Suppressor macrophage treated with lipopolysaccharide for 4 hours (primary cell): ENCODE measurements at places on chromosomes 11 and 22.

DNA sequence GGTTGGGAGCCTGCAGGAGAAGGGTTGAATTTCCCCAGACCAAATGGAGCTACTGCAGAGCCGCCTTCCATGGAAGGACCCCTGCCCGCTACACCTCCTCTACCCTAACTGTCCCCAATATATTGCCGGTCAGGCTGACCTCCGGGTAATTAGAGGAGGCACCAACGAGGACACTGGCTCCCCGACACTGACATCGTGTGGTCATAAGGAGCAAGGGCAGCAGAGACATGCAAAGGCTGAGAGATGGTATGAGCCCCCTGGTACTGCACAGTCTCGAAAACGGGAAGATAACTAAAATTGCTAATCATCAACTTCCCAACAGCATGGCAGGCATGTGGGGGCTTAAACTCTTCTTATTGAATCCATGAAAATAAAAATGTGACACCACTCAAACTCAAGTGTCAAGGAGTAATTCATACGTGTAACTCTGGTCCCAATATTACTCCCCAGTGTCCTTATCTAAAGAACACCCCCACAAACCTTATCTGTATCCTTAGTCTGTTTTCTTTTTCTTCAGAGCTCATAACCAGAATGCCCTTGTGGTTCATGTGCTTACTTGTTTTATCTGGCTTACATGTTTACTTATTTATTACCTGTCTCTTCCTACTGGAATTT is 4.4 kb downstream of the CAVIN3 start:
- peak; percentile 73 for DNase-seq

GRCh38 chr11:114256176-114256966 is 39.8 kb upstream of the NNMT start:
- no peak for DNase-seq

GRCh38 chr11:22677153-22677903 is 10.9 kb downstream of the GAS2 start:
- DNase-seq = no peak

- DNase-seq = no peak
These were observed 56.0 kb downstream of the CTTN start for GRCh38 chr11:70454197-70454767.

DNA sequence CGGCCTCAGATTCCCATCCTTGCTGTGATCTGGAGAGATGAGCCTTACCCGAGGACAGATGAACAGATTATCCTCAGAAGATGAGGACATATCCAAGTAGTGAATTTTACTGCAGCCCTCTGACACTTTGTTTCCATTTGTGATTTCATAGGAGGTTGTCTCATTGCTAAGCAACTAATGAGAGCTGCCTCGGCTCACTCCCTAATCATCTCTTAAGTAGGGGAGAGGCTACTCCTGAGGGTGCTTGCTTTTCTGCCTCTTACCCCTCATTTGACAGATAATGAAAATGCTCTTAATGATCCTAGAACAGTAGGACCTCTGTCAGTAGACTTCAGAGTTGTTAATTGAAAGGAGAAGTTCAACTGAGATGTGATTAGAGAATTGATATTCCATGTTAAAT is 150.9 kb downstream of the TBC1D22A start:
- no peak for DNase-seq

DNA sequence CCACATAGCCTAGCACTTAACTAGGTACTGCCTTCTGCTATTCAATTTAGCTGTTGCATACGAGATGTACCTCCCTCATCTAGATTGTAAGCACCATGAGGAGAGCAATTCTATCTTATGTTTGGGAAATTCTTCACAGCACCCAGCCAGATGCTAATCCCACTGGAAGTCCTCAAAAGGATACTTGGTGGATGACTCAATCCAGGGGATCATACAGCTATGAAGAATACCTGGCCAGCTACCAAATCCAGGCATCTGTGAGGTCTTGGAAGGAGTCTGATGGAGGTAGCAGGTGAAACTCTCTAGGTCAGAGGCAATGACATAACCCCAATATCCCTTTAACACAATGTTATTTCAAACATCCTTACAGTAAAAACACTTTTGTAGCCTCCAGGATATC is 167.8 kb upstream of the NCAM1 start:
- no peak for DNase-seq

DNA sequence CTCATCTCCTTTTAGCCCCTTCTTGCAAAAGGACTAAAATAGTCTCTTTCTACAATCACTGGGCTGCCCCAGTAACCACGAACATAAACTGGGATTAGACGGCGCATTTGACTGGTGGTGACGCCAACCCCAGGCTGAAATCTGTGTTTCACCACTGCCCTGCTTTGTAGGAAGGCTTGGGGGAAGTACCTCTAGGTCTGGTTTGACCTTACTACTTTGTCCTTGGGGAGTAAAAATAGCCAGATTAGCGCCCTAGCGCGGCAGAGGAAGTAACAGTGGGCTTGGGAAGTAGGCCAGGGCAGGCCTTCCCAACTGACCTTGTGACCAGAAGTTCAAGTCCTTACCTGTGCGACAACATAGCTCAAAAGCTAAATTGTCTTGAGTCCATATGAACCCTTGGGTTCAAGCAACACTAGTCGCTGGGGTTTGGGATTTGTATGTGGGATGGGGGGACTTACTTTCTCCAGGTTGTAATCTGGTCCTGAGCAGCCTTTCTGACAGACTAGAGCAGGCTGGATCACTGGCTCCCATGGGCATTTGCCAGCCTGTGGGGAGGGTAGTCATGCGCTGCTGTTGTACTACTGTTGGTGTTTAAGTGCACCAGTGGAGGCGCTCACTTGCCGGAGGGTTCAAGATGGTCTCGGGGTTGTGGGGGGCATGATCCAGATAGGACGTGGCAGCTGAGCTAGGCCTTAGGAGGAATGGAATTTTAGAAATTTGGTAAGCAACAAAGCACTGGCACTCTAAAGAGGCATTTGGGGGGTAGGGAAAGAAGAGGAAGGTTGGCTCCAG is 953 bp upstream of the PACS1 start:
- peak; percentile 86 for DNase-seq

- no peak for DNase-seq
These were observed 44.7 kb upstream of the TMEM45B start for GRCh38 chr11:129770993-129771392.

DNA sequence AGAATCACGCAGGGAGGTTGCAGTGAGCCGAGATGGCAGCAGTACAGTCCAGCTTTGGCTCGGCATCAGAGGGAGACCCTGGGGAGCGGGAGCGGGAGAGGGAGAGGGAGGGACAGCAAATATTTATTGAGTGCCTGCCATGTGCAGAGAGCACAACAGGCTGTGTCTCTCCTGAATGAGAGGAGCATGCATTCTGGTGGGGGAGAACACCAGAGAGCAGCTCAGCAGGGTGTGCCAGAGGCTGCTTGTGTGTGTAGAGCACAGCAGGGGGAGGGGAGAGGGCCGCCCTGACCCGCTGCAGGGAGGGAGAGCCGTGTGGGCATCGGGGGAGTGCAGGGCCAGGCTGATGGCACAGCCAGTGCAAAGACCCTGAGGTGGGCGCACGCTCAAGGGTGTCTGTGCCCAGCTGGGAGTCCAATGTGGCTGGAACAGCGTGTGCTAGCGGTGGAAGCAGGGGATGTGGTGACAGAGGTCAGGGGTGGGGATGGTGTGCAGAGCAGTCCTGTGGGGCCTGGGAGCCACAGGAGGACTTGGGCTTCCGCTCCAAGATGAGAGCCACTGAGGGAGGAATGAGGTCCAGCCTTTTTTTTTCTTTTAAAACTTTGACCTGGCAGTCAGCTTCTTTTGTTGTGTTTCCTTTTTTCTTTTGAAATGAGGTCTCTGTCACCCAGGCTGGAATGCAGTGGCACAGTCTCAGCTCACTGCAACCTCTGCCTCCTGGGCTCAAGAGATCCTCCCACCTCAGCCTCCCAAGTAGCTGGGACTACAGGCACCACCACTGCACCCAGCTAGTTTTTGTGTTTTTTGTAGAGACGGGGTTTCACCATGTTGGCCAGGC is 12.0 kb downstream of the PPIL2 start:
- DNase-seq = no peak

GRCh38 chr11:126363706-126364248 is 8.3 kb downstream of the ST3GAL4 start:
- DNase-seq = no peak

- no peak for DNase-seq
These were observed 337.2 kb upstream of the DDI1 start for GRCh38 chr11:103699216-103699615.

DNA sequence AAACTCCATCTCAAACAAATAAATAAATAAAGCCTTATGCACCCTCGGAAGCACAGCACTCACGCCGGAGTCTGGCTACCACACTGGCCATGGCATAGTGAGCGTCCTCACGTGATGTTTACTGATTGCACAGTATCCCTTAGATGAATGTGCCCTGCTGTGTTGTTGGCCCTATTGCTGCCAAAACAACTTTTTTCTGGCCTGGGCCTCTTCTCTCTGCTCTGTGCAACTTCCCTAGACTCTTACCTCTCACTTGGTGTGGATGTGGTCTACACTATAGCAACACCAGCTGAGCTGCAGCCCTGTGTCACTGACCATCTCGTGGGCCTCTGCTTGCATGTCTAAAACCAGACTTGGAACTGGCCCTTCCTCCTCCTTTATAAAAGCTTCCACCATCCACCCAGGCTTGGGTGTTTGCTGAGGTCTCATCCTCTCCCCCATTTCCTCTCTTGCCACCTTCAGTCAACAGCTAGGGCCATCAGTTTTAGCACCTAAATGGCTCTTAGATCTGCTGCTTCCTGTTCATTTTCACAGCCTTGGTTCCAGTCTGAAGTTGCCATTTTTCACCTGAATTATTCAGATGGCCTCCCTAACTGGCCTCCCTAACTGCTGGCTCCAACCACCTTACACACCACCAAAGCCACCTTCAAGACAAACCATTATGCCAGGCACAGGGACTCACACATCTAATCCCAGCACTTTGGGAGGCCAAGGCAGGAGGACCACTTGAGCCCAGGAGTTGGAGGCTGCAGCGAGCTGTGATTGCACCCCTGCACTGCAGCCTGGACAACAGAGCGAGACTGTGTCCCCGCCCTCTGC is 9.2 kb downstream of the ZNF74 start:
- no peak for DNase-seq

GRCh38 chr11:87518266-87518665 is 480.5 kb downstream of the TMEM135 start:
- no peak for DNase-seq

GRCh38 chr22:36369922-36370791 is 17.6 kb downstream of the MYH9 start:
- DNase-seq = peak; percentile 61

DNA sequence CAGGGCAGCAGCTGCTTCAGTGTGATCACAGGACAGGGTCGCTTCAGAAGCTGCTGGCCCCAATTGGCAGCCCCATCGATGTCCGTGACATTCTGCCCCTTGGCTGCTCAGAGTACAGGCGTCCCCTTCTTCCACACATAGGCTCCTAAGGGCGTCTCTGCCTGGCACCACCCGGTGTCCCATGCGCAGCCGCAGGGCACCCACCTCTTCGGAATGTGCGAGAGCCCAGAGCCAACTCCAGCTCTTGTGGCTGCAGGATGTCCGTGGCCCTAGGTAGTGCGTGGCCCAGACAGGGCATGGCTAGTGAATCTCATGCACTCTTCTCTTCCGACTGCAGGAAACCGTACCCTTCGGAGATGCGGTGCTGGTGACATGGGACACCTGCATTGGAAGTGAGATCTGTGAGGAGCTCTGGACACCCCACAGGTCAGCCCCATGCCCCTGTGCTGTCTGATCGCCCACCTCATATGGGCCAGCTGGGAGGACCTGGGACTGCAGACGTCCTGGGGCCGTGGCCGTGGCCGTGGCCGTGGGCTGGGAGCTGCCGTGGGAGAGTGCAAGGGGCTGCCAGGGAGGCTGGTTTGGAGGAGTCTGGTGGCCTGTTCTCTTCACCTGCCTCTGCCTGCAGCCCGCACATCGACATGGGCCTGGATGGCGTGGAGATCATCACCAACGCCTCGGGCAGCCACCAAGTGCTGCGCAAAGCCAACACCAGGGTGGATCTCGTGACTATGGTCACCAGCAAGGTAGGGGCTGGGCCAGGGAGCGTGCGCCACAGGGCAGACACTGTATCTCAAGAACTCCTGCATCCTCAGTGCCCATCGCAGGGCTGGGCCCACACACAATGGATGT is 20.2 kb downstream of the NADSYN1 start:
- DNase-seq = no peak

- no peak for DNase-seq
These were observed 20.7 kb downstream of the FZD4 start for GRCh38 chr11:86934582-86934900.

GRCh38 chr11:46948378-46949131 is 12.0 kb downstream of the CSTPP1 start:
- peak; percentile 11 for DNase-seq

GRCh38 chr11:12404436-12404835 is 27.1 kb downstream of the PARVA start:
- DNase-seq = no peak

DNA sequence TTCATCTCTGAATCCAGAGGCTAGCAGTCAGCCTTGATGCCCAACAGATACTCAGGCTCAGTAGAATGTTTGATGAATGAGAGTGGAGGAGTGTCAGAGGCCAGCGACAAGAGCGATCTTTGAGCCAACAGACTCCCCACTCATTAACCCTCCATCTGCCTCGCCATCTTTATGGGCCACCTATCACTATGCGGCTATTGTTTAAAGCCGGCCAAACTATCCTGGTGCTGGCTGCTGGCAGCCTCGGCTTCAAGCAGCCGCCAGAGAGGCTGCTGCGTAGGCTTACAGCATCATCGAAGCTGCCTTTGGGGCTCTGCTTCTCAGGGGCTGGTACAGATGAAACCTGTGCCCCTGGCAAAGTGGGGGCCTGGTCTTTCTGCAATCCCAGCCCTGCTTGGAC is 525.6 kb downstream of the INSC start:
- no peak for DNase-seq

DNA sequence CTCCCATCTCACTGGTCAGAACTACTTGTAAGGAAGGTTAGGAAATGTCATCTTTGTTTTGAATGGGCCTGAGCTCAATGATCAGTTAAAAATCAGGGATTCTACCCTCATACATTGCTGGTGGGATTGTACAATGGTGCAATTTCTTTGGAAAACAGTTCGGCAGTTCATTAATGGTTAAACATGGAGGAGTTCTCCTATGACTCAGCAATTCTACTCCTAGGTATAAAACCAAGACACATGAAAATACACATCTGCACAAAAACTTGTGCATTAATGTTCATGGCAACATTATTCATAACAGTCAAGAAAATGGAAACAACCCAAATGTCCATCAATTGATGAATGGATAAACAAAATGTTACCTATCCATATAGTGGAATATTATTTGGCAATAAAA is 4.9 kb upstream of the APOA5 start:
- DNase-seq = no peak
